Activated naive CD8-positive, alpha-beta T cell treated with anti-CD3 and anti-CD28 coated beads, Interleukin-2, amount 50 U/mL, for 16 hours (primary cell): ENCODE measurements at places on chromosomes 1 and 21.

GRCh38 chr1:169200319-169200718, 93.8 kb downstream of the ATP1B1 start:
- DNase-seq: no peak

- no peak for DNase-seq
Observed at GRCh38 chr1:81915937-81916336, 115.2 kb downstream of the ADGRL2 start.

- DNase-seq: no peak
Observed at GRCh38 chr1:219381396-219381795, 207.7 kb downstream of the LYPLAL1 start.

GRCh38 chr1:61337037-61337436, 254.7 kb downstream of the NFIA start:
- DNase-seq: no peak

- DNase-seq: no peak
Observed at GRCh38 chr1:57122031-57122430, 156.2 kb upstream of the C8B start.

DNA sequence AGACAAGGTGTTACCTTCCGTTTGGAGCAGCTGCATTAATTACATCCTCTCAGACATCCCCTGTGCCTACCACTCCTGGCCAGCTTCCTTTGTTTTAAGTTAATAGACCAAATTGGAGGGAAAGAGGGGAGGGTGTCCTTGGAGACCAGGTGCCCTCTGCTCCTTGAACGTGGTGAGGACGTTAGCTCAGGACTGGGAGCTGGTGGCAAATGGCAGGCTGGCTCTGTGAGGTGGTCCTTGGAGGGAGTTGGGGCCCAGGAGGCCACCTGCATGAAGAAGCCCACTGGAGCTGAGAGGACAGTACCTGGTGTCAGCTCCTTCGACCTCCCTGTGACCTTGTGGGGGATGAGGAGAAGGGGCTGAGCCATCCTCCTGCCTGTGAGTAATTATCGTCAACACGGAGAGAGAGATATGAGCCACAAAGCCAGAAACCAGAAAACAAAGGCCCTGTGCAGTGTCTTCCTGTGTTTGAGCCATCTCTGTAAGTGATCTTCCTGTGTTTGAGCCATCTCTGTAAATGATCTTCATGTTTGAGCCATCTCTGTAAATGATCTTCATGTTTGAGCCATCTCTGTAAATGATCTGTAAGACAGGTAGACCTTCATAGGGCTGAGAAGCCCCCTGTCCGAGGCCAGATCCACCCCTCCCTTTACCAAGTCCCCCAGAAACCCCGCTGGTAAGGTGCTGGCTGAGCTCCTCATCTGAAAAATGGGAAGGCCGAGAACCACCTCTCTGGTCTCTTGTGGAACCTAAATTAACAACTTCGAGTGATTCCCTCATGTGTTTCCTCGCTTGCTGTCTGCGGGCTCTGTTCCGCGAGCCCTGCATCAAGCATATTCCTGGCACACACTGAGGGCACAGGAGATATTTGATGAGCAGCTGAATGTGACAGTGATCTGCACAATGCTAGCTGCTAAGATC, 126.0 kb downstream of the CAMTA1 start:
- no peak for DNase-seq

DNA sequence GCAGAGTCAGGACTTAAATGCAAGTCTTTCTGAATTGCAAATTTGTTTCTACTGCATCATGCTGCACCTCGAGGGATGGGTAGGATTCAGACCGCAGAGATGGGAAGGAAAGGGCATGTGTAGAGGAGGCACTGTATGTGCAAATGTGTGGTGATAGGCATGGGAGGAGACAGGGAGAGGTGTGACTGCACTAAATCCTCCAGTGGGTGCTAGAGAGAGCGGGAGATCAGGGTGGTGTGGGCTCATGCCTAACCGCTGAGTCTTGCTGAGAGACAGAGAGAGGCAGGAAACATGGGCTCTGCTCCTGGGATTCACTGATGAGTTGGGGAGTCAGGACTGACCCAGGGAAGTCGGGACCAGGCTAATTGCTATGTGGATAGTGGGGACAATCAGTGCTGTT, 61.1 kb downstream of the PTPRU start:
- no peak for DNase-seq

DNA sequence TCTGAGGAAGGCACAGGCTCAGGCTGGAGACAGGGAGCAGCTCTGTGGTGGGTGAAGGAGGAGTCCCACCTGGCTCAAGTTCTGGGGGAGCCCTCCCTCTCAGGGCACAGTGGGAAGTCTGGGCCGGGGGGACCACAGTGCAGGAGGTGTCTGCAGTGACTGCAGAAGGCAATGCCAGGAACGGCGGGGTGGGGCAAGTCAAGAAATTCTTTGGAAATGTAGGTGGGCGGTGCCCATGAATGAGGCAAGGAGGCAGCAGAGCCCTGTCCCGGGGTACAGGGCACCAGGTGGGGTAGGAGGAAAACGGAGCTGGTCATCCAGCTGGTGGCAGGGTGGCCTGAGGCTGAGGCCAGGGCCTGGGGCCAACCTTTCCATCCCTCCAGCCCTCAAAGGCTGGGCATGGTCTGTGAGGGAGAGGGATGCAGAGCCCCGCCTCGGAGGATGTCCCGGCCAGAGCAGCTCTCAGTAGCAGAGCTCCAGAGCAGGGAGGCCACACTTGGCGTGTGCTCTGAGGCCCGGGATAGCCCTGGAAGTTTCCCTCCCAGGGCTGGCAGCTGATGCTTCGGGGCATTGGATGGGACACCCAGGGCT, 4.7 kb downstream of the TFF3 start:
- DNase-seq: no peak

DNA sequence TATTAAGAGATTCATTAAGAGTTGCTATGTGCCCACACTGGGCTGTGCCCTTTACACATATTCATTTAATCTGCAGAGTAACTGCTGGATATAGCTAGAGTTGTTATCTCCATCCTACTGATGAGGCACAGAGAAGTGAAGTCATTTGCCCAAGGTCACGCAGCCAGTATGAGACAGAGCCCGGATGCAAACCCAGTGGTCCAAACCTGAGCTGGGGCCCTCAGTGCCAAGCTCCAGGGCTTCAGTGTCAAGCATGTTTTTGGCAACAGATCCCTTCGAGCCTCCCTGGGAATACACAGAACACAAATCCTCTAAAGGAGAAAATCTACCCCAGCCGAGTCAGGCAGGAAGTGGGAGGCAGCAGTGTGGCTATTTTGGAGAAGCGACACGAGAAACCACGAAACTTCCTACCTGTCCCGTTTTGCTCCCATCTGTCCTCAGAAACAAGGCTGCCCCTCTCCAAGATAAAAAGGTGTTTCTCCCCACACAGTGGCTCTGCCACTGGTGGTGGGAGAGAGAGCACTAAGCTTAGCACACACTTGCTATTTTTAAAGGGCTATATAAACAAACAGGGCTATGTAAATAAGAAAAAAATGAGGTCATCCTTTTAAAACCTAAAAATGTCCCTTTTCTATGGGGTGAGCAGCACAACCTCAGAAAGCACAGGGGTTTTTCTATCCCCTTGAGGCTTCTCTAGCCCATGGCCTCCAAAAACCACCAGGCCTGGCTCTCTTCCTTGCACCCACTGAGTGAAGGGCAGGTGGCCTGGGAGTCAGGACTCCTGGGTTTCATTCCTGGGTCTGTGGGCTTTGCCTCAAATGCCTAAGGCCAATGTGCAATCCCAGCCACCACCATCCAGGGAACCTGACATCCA, 138.6 kb upstream of the EDN2 start:
- DNase-seq: no peak
